ENCODE measurements at places on chromosomes 1 and 21.

GRCh38 chr1:97996880-97997279 lies 76.0 kb upstream of the DPYD start:
- no peak for DNase-seq

- no peak for DNase-seq
Observed at GRCh38 chr1:226603022-226603857, 54.7 kb downstream of the STUM start.

GRCh38 chr21:42232176-42232825 lies 13.4 kb downstream of the ABCG1 start:
- no peak for DNase-seq

DNA sequence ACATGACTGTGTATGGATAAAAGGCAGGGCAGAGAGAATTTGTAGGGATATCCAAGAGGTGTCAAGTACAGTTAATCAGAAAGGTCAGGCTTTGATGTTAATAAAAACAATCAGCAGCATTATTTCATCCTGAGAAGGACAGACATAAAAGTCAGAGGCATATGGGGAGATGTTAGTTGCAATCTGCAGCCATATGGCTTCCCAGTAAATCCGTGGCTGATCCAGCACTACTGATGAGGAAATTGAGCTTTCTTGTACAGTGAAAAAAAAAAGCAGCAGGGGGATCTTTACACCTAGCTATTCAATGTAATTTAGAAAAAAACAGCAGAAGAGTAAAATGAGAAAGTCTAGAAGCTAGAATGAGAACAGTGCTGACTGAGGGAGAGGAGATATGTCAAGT lies 2.2 kb upstream of the SPRR1B start:
- no peak for DNase-seq

DNA sequence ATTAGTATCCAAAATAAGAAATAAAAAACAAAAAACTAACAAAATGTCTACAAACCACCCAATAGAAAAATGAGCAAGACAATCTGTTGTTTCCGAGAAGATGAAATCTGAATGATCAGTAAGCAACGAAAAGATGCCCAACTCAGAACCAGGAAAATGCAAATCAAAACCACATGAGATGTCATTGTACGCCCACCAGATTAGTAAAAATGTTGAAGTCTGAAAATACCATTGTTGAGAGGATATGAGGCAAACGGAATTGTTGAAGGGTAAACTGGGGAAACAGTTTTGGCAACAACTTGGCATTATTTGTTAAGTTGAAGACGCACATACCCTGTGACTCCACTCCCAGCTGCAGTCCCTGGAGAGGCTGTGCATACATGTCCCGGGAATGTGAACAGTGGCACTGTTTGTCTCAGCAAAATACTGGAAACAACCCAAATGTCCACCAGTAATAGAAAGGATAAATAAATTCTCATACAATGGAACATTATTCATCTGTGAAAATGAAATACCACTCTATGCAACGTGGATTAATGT lies 10.6 kb downstream of the ZBTB17 start:
- no peak for DNase-seq

DNA sequence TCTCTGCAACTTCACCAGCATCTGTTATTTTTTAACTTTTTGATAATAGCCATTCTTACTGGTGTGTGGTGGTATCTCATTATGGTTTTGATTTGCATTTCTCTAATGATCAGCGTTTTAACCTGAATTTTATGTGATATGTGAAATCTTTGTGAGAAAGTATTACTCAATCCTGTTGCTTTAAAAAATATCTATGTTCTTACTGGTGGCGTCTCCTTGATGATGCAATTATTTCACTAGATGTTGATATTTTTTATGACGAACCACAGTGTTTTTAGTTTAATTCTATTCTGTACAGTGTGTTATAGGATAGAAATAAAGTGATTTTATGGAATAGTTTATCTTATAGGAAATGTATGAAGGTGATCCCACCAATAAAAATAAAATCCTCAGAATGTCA lies 54.7 kb upstream of the GPR88 start:
- no peak for DNase-seq
